ENCODE measurements at places on chromosomes 3 and 15. TPM values are rescaled to one million over a fixed set of nuclear protein-coding genes. Genes with fewer than 3 reads are reported as not detected.
A peak's percentile ranks its signal among the peaks of the same experiment; 100 is the strongest.

Gene GOLGA6L7
- not detected for total RNA-seq

DNA sequence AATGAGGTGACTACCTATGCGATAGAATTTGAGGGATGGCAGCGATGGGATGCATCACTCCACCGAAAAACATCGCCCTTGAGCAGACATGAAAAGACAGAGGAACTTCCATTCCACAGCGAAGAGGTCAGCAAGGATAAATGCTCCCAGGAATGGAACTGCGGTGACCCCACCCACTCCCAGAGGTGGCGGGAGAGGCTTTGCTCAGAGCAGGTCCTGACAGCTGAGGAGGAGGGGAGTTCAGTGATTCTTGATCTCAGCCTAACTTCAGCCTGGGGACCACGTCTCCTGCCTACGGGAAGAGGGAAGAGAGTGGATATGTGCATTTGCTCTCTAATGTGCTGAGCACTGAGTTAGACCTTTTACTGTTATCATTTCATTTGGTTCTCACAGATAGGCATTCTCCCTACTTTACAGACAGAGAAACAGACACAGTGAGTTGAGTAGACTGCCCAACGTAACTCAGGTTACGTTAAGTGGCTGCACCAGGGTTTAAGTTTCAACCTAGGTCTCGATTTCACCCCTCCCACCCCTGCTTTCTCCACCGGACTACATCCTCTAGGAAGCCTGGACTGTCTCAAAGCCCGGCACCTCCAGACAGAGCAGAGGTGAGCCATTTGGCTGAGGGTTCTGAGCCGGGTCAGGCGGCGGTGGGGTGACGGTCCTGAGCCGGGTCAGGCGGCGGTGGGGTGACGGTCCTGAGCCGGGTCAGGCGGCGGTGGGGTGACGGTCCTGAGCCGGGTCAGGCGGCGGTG, 170.0 kb downstream of the RAB11A start:
- no peak for DNase-seq

GRCh38 chr15:68432441-68433064, 590 bp upstream of the ITGA11 start:
- no peak for DNase-seq

Gene SLC35A5
- total RNA-seq, result 28.1 TPM

- no peak for DNase-seq
Measured at GRCh38 chr3:8886546-8886945, 76.7 kb downstream of the RAD18 start.

Gene APEH
- total RNA-seq, result 137 TPM

GRCh38 chr3:179653096-179653797, 407 bp downstream of the USP13 start:
- peak; percentile 66 for DNase-seq

- no peak for DNase-seq
Measured at GRCh38 chr15:81379269-81379668, 5.3 kb upstream of the TMC3 start.

Gene SMCO1
- not detected for total RNA-seq

Gene ARPIN
- not detected for total RNA-seq

GRCh38 chr3:135752851-135753250, 212.7 kb upstream of the PPP2R3A start:
- DNase-seq, result no peak

Gene SI
- total RNA-seq, result not detected

All from activated CD4-positive, alpha-beta T cell treated with anti-CD3 and anti-CD28 coated beads, Interleukin-2, amount 10 ng/mL, durations not matched to agents 7 days and 5 days (primary cell).